ENCODE measurements at places on chromosomes 1 and 21. TPM values are rescaled to one million over a fixed set of nuclear protein-coding genes. Genes with fewer than 3 reads are reported as not detected.

TBX19 gene
- total RNA-seq = 0.40 TPM

IFI44L gene
- 4.2 TPM for total RNA-seq

TSACC gene
- total RNA-seq = not detected

GRCh38 chr1:66270119-66270812, 263.7 kb upstream of the SGIP1 start:
- DNase-seq = no peak

GRCh38 chr1:246482805-246483568, 24.1 kb downstream of the SMYD3 start:
- no peak for DNase-seq

- no peak for DNase-seq
Measured at GRCh38 chr1:103058391-103058790, 49.9 kb downstream of the COL11A1 start.

DNA sequence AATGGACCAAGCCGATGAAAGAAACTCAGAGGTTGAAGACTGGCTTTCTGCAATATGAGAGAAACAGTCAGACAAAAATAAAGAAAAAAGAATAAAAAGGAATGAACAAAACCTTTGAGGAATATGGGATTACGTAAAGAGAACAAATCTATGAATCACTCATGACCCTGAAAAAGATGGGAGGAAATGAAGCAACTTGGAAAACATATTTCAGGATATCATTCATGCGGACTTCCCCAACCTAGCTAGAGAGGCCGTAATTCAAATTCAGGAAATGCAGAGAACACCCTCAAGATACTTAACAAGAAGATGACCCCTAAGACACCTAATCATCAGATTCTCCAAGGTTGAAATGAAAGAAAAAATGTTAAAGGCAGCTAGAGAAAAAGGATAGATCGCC, 705.3 kb upstream of the CHRM3 start:
- DNase-seq = no peak

- no peak for DNase-seq
Measured at GRCh38 chr1:245485996-245486395, 331.2 kb downstream of the KIF26B start.

- no peak for DNase-seq
Measured at GRCh38 chr1:66853379-66853778, 52.3 kb upstream of the INSL5 start.

GRCh38 chr1:66980745-66981367, 56.1 kb downstream of the MIER1 start:
- DNase-seq = no peak

DNA sequence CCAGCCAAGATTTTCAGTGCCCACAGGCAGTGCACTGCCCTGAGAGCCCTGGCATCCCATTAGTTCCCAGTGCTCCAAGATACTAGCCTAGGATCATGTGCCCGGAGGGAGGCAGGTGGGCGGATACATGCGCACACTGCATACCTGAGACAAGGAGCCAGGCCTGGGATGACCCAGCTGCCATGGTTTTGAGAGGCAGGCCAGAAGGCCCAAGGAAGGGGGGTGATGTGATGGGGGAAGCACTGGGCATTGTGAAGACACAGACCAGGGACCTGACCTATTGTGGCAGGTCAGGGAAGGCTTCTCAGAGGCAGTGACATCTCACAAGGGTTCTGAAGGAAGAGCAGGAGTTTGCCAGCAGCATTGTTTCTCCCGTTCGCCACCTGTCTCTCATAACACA, 3.6 kb downstream of the ZC3H12A start:
- no peak for DNase-seq

DNA sequence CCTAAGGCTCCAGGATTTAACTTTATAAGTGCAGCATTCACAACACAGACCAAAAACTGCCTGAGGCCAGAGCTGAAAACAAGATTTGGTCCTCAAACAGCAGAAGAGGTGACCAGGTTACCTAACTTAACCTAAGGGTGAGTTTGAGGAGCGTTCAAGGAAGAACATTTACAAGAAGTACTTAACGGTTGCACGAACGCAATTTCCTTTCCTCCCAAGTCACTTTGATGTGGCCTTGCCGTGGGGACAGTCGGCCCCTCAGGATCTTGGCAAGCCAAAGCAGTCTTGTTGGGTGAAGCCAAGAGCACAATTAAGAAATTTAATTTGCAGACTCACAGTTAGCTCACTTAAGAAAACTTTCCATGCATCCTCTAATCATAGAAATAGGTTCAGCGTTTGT, 202.6 kb upstream of the COA6 start:
- DNase-seq = no peak

- no peak for DNase-seq
Measured at GRCh38 chr1:77416692-77417450, 135.1 kb downstream of the AK5 start.

- DNase-seq = no peak
Measured at GRCh38 chr1:114314576-114314975, 160.9 kb upstream of the SYT6 start.

Data from heart left ventricle (tissue), 16 donors.